CD8-positive, alpha-beta memory T cell (primary cell): ENCODE measurements at places on chromosomes 11 and 22.

GRCh38 chr11:96393753-96394348, 4.0 kb downstream of the JRKL start:
- no peak for DNase-seq

- DNase-seq, result peak; percentile 40
These were observed at the start of gene CD3E for GRCh38 chr11:118304568-118305248. TSS of gene CD3E (plus strand) at chr11:118304730. CDS start at chr11:118304953, 223 bp downstream.

DNA sequence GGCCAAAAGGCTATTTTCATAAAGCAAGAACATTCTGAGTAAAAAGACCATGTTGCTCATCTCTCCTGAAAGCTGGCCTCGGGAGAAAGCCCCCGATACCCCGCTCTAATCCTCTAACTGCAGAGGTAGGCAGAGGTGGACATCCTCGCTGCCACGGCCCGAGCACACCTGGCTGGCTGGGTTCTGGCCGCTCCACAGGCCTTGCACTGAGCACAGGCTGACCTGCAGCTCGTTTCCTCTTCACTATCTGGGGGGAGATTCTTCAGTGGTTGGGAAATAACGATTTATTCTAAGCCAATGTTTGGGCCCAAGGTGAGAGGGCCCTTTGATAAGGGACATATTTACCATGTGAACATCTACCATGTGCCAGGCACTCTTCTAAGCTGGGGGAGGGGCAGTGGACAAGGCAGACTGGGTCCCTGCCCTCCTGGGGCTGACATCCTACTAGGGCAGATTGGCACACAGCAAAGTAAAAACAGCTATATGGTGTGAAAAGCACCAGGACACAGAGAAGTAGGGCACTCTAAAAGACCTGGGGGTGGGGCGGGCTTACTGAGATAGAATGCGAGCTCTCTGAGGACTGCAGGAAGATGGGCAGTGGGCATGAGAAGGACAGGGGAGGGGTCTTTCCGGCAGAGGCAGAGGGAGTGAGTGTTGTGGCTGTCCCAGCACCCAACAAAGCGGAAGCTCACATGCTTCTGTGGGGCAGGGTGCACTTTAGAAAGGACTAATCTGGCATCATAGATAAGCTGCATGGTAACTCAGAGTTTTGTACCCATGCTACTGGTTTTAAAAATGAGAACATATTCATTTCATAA, 65.5 kb upstream of the ARFGAP3 start:
- no peak for DNase-seq

DNA sequence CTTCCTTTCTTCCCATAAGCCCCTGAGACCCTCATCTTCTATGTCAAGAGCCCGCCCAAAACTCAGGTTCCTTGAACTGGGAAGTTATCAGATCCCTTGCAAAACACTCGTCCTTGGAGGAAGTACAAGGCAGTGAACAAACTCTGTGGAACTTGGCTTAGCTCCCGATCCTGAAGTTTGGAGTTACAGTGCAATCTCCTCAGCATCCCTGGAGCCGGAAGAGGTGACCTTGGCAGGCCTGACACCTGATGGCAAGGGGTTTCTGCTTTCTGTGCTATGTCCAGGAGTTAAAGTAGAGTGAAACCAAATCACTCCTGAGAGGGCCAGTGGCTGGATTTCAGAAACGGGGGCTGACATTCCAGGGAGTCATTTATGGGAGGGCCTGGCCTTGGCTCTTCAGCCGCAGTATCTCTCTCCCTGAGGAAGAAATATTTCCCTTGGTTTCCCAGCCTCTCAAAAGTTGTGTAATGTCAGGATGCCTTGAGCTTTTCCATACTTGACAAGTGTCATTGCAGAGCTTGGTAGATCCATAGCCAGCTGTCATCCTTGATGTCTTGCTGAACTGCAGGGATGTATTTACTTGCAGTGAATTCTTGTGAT, 1.9 kb upstream of the GRAMD1B start:
- DNase-seq, result no peak

GRCh38 chr22:37782340-37783168, 25.2 kb upstream of the GCAT start:
- no peak for DNase-seq

DNA sequence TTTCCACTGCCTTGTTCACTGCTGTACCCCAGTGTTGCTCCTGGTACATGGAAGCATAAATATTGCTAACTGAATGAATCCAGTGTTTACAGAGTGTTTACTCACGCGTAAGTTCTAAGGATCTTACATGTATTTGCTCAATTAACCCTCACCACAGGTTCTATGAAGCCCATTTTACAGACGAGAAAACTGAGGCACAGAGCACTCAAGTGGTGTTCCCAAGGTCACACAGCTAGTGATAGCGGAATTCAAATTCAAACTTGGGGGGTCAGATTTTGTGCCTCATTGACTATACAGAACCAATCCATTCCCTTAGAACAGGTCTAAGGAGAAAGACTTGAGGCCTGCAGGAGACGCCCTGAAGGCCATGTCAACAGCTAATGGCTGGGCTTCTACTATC, 72.3 kb downstream of the PLEKHA7 start:
- DNase-seq, result no peak

DNA sequence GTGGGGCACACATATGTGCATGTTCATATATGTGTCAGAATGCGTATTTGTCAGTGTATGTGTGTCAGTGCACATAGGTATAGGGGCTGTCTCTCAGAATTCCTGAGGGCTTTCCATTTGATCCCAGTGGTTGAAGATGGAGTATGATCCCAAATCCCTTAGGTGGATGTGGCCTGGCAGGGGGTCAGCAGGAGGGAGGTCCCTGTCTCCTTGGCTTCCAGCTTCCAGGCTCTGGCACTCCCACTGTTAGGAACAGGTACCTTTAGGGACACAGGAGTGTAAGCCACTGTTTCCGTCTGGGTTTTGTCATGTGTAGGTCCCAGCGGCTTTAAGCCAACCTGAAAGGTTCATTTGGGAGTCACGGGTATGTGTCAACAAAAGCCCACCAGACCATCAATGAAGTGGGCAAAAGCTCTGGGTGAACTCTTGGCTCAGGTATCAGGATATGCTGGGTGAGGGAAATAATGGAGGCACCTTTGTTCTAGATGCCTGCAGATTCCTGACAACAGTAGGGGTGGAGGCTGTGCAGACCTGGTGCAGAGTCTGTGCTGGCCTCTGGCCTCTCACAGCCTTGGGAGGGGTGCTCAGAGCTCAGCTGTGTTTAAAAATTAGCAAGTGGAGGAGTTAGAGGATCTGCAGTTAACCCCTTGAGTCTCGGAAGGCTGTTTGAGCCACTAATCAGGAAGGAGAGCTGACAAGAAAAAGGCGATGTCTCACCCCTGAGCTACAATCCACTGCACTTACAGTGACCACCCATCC, 9.0 kb downstream of the KCNQ1OT1 start:
- DNase-seq, result no peak

- no peak for DNase-seq
These were observed 67.9 kb downstream of the MCM5 start for GRCh38 chr22:35467681-35468434.
